ENCODE measurements at places on chromosomes 1 and 21. TPM values are rescaled to one million over a fixed set of nuclear protein-coding genes. Genes with fewer than 3 reads are reported as not detected.

DNA sequence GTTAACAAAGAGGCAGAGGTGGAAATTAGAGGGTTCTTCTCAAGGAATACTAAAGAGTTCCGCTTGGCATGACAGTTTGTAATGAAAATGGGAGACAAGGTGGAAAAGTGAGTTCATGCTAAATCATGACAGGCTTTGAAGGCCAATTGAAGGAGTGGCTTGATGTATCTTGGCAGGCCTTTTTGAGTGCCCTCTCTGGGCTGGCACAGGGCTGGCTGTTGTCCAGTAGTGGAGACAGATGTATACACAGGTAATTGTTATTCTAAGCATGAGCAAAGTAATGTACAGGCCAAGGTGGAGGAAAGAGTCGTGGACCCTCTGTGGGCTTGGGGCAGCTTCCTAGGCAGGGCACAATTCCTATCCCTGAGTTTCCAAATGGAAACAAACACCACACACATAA lies 196.7 kb upstream of the GALNT2 start:
- no peak for DNase-seq

Gene OR6Y1
- polyA plus RNA-seq = not detected

GRCh38 chr1:223223091-223223995 lies 80.3 kb upstream of the TLR5 start:
- no peak for DNase-seq

DNA sequence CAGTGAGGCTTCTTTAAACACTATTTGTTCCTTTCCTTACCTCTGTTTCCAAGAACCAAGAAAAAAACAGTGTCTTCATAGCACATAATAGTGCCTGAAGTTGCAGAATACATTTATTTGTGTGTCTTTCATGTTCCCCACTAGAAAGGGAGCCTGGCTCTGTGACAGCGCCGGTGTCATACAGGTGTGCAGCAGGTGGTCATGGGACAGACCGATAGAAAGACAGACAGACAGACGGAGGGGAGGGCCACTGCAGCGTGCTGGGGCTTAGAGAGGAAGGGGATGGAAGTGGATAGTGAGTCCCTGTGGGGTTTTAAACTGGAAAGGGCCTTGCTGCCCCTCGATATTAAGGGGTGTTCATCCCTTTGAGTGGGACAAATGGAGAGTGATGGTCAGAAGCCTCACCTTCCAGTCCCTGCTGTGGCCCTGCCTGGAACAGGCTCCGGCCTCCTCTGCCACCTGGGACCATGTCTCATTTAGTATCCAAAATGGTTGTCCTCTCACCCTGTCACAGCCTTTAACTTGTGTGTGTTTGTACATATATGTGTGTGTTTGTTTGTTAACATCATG lies 152.9 kb downstream of the PGBD5 start:
- no peak for DNase-seq

- no peak for DNase-seq
Observed at GRCh38 chr1:234617986-234618736, 8.2 kb upstream of the IRF2BP2 start.

DNA sequence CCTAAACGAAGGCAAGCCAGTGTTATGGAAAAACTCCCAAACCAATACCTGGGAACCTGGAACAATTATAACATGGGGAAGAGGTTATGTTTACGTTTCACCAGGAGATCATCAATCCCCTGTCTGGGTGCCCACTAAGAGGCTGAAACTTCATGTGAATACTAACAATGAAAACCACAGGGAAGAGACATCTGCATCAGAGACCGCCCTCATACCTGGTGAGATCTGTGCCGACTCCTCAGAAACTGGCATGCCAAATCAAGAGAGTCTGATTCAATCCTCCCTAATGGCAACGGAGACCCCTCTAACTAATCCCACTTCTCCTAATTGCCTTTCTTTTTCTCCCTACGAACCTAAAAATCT lies 163.2 kb downstream of the IER5 start:
- DNase-seq = no peak

GRCh38 chr21:23601549-23601948 lies 2005.7 kb downstream of the MRPL39 start:
- no peak for DNase-seq

DNA sequence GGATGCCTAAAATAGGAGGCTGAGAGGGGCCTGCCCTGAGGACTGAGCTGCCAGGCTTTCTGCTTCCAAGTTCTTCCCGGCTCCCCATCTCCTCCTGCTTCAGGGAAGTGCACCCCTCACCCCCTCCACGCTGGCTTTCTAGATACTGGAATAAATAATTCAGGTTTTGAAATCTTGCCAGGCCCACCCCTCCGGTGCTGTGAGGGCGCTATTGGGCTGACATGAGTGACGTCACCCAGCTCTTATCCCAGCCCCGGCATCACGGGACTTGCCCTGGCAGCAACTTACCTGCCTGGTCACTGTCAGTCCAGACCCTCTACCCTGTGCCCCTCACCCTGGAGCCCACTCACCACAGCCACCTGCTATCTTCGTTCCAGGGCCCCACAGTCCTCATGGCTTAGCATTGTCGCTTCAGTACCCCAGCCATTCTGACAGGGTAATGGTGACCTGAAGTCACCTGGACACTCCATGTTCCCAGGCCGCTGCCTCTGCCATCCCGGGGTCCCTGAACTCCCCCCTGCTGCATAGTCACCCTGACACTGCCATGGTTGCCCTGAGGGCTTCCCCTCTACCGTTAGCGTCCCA lies 819 bp upstream of the GPR3 start:
- DNase-seq = peak; percentile 28

DNA sequence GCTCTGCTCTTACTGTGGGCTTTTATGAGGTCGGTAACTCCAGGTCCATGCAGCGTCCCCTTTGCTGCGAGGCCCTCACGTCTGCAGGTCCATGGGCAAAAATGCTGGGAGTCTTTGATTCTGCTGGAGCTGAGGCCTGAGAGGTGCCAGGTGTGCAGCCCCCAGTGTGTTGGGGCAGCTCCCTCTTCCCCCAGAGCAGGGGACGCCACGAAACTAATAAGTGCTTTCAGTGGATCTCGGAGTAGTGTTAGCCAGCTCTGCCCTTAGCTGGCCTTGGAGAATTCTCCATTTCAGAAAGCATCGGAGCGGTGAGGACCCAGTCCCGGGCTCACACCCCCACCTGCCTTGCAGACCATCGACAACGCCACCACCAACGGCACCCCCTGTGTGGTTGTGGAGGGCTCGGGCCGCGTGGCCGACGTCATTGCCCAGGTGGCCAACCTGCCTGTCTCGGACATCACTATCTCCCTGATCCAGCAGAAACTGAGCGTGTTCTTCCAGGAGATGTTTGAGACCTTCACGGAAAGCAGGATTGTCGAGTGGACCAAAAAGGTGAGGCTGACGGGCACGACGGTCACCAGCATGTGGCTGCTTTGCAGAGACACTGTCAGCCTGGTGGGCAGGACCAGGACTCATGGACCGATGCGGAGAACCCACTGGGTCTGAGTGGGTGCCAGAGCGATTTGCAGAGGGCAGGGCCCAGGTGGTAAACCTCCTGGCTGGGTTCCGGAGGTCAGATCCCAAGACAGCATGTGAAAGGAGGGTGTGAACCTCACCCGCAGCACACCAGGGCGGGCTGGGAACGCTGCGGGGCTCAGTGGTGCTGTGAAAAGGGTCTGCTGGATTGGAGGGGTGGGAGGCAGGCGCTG lies 25.5 kb downstream of the TRPM2 start:
- no peak for DNase-seq

- no peak for DNase-seq
Observed at GRCh38 chr1:218823291-218823900, 350.3 kb upstream of the LYPLAL1 start.

DNA sequence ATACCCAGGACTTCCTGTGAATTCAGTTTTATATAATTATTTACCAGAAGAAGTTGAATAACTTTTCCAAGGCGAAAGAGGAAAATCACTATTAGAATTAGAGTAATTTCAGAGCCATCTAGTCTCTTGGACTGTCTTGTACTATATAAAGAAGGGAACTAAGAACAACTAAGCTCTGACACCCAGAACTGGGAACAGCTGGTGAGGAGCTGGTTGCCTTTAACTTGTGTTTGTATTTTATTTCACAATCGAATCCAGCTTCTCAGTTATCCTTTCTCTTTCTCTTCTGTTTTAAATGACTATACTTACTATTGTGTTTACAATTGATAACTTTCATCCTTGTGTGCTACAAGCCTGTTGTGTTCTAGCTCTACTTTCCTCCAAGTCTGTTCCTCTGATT lies 8.4 kb downstream of the SNX27 start:
- DNase-seq = no peak

Gene ANGPTL1
- polyA plus RNA-seq = not detected

DNA sequence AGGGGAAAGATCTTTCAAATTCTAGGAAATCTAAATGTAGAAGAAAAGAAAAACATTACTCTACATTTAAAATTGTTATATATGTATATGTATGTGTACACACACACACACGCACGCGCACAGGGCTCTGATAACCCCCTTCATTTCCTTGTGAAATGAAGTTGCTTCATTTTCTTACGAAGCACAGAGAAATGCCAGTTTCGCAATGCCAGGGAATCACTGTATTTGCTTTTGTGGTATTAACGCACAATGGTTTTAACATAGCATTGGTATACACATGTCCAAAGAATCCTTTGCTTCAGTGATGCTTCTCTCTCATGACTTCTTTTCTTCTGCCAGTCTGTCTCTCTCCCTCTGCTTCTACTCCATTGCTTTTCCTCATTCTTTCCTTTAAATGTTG lies 8.4 kb upstream of the DDAH1 start:
- no peak for DNase-seq

GRCh38 chr1:197093226-197093885 lies 26.3 kb upstream of the F13B start:
- DNase-seq = no peak

Gene MIXL1
- not detected for polyA plus RNA-seq

GRCh38 chr1:48093147-48093546 lies 96.0 kb upstream of the TRABD2B start:
- no peak for DNase-seq

GRCh38 chr1:153936011-153936802 lies 10.3 kb downstream of the DENND4B start:
- DNase-seq = no peak

Gene RXFP4
- not detected for polyA plus RNA-seq

DNA sequence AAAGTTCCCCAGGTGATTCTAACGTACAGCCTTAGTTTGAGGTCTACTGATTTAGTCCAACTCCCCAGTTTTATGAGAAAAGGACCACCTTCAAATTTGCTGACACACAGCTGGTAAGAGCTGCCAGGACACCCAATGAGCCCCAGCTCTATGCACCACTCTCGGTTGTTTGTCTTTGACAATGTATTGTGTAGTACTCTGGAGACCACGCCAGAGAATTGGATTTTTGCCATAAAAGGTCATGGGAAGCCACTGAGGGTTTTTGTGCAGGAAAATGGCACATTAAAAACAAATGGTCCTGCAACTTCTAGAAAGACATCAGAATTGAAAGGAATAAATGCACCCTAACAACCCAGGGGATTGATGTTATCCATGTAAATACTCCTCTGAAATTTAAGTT lies 7.1 kb upstream of the IER5 start:
- no peak for DNase-seq

Gene ZNF683
- polyA plus RNA-seq = not detected

- DNase-seq = peak; percentile 50
Observed at GRCh38 chr1:54081306-54082270, 28.2 kb downstream of the TCEANC2 start.

GRCh38 chr1:184987696-184988095 lies 13.4 kb upstream of the NIBAN1 start:
- no peak for DNase-seq
